Colonic mucosa (tissue), 4 donors: ENCODE measurements at places on chromosomes 6 and 20.

DNA sequence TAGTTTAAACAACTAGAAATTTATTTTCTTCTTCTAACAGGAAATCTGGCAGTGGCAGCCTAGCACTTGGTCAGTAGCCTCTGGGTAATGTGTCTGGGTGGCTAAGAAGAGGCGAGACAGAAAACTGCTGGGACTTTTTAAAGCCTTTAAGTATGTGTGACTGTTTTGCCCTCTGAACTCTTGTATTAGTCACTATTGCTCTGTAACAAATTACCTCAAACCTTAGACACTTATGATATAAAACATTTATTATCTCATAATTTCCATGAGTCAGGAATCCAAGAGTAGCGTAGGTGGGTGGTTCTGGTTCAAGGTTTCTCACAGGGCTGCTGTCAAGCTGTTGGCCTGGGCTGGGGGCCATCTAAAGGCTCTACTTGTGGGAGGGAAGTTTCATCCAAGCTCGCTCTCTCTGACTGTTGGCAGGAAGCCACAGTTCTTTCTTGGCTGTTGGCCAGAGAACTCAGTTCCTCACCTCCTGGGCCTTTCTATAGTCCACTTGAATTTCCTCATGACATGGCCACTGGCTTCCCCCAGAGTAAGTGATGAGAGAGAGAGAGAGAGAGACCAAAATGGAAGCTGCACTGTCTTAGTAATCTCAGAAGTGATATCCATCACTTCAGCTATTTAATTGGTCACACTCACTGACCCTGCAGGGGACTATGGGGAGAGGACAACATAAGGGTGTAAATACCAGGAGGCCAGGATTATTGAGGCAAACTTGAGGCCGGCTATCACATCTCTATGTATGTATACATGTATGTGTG lies 17.4 kb upstream of the TBC1D22B start:
- peak; percentile 94 for DNase-seq
- H3K27me3 ChIP-seq: no peaks in the 10 kb centered on the region
- H3K4me3 ChIP-seq: no peak overlapping the region
- no peaks in the 10 kb centered on the region for H3K36me3 ChIP-seq
- peaks cover 10% of the 10 kb centered on the region for H3K4me1 ChIP-seq
- H3K27ac ChIP-seq: peak overlapping the region; percentile 53

- no peaks in the 10 kb centered on the region for H3K27me3 ChIP-seq
- no peaks in the 10 kb centered on the region for H3K36me3 ChIP-seq
- no peak overlapping the region for H3K4me3 ChIP-seq
- no peak for DNase-seq
- no peaks in the 10 kb centered on the region for H3K4me1 ChIP-seq
Observed at GRCh38 chr6:166977621-166978525, 21.3 kb upstream of the CEP43 start.

DNA sequence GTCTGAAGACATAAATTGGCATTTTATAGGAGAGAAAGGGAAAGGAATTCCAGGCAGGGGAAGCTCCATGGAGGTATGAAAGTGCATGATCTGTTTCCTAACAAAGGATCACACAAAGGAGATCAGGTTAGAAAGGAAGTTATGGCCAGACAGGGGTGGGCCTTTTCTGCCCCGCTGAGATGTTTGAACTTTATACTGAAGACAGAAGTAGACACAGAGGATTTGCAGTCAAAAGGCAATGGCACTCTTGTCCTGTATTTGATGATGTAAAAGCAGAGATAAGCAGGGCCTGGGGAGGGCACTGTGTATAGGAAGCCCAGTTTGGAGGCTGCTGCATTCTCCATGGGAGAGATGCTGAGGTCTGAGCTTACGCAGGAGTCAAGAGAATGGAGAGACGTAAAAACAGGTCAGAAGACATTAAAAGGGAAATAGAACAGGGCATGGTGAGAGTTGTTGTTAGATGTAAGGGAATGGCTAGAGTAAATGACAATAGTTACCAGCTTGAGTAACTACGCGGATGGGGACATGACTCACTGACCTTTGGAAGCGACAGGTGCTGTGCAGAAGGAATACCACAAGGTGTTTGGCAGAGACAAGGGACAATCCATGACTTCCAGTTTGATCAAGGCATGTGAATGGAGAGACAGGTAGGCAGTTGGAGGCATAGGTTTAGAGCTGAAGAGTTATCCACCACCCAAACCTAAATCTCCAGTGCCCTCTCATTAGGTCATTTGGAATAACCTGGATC lies 190.6 kb upstream of the SASH1 start:
- H3K27ac ChIP-seq: no peak overlapping the region
- H3K4me1 ChIP-seq: no peaks in the 10 kb centered on the region
- no peaks in the 10 kb centered on the region for H3K27me3 ChIP-seq
- H3K4me3 ChIP-seq: no peak overlapping the region
- DNase-seq: no peak

- no peaks in the 10 kb centered on the region for H3K27me3 ChIP-seq
- no peak overlapping the region for H3K4me3 ChIP-seq
- DNase-seq: no peak
- H3K4me1 ChIP-seq: no peaks in the 10 kb centered on the region
- H3K27ac ChIP-seq: no peak overlapping the region
Observed at GRCh38 chr6:44512868-44513741, 125.6 kb downstream of the CDC5L start.

GRCh38 chr6:31402324-31403282 lies 792 bp upstream of the MICA start:
- H3K4me3 ChIP-seq: peak overlapping the region; percentile 72
- H3K4me1 ChIP-seq: peaks cover 7% of the 10 kb centered on the region
- peak; percentile 54 for DNase-seq
- H3K27me3 ChIP-seq: no peaks in the 10 kb centered on the region

- H3K4me3 ChIP-seq: no peak overlapping the region
- no peaks in the 10 kb centered on the region for H3K36me3 ChIP-seq
- no peak overlapping the region for H3K27ac ChIP-seq
- no peak for DNase-seq
- H3K4me1 ChIP-seq: no peaks in the 10 kb centered on the region
Observed at GRCh38 chr6:90574610-90575009, 12.3 kb downstream of the MAP3K7 start.
